ENCODE measurements at places on chromosomes 3 and 15.

DNA sequence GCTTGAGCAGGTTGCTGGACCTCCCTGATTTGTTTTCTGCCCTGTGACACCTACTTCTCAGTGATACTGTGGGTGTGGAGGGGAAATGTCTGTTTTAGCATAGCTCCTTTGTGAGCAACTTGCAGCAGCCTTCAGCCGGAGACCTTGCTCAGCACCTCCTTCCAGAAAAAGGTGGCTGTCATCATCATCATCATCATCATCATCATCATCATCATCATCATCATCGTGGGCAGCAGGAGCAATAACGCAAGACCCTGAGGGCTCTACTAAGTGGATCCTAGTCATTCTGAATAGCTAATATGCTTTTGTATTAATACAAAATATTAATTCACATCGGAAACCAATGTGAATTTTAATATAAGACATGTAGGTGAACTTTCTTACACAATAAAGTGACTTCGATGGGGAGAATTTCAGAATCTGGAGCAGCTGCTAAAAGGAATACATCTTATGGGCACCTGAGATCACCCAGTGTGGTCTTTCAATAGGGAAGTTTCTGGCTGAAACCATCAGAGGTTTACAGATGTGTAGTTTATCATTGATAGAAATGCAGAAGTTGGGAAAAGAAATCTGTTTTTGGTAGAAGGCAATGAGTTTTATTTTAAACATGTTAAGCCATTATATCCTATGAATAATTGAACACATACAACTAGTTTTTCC lies 8.6 kb downstream of the GABRR3 start:
- DNase-seq, result no peak

DNA sequence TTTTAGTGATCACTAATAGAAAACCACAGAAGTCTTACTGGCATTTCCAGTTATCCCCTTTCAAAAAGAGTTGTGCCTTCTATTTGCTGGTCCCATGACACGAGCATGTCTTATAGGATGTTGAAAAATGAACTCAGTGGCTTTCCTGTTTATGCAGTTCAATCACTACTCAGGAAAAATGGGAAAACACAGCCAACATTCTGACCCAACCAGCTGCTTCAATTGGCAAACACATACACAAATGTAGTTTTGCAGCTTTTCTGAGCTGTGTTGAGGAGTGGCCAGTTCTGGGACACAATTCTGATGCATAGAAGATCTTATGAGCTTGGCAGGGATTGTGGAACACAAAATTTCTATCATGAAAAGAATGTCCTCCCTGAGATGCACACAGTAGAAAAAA lies 40.3 kb downstream of the FSTL1 start:
- DNase-seq, result no peak

DNA sequence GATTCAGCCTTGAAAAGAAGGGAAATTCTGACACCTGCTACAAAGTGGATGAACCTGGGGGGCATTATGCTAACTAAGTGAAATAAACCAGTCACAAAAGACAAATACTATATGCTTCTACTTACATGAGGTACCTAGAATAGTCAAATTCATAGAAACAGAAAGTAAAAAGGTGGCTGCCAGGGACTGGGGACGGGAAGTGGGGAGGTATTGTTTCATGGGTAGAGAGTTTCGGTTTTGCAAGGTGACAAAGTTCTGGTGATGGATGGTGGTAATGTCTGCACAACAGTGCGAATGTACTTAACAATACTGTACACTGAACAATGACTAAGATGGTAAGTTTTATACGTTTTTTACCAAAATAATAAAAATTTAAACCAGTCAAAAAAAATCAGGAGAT lies 4.8 kb downstream of the IDH2 start:
- DNase-seq, result no peak

- DNase-seq, result no peak
Measured at GRCh38 chr3:81741216-81741615, 20.2 kb downstream of the GBE1 start.

- DNase-seq, result no peak
Measured at GRCh38 chr3:147758771-147759170, 349.6 kb downstream of the ZIC1 start.

- no peak for DNase-seq
Measured at GRCh38 chr3:7315037-7315436, 454.1 kb downstream of the GRM7 start.

GRCh38 chr3:112629425-112629824 lies 11.5 kb downstream of the CCDC80 start:
- DNase-seq, result no peak

- no peak for DNase-seq
Measured at GRCh38 chr15:41780266-41780665, 6.0 kb downstream of the MAPKBP1 start.

- DNase-seq, result no peak
Measured at GRCh38 chr3:53941950-53942349, 50.3 kb upstream of the SELENOK start.

DNA sequence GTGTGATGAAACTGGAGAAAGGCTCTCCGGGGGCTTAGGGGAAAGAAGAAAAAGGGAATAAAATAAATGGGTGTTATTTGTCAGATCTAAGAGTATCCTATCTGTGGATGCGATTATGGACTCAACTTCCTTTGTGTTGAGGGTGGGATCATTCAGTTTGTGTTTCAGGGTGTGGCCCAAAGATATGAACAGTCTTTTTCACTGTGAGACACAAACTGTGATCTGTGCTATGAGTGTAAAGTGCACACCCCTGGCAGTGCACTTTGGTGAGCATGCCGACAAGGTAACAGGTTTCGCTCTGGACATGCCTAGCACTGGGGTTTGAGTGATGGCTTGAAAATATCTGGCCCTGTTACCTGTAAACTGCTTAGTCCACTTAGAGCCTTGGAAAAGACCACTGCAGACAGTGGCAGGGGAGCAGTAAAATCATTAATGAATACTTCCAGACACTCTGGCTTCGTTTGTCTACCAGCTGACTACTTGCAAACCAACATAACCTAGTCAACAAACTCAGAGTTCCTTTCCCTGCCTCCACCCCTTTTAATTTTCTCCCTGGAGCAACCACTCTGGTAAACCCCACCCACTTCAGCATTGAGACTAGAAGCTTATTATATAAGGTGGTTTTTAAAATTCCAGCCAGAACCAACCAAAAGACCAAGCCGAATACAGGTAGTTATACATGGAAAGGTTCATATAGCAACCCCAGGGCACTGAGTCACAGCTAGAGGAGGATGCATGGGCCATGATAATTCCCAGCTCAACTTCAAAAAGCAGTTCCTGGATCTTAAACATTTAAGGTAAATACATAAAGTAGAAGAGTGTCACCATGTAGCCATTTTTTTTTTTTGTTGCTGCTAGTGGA lies 55.1 kb downstream of the TAMM41 start:
- DNase-seq, result no peak

DNA sequence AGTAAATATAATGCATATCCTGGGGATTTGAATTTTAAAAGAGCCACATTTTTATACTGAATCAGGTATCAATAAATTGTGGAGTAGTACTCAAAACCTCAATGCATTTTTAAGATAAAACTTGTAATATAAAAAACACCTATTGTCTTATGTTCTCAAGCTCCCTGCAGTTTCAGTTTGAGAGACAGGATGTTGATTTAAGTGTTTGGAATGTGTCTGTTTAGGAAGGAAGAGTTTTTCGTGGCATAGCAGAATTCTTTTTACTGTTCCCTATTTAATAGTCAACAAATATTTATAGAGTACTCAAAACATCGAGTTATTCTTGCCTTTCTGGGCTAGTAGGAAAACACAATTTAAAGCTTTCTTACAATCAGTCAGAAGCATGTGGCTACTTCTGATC lies 146.1 kb upstream of the BCHE start:
- no peak for DNase-seq

DNA sequence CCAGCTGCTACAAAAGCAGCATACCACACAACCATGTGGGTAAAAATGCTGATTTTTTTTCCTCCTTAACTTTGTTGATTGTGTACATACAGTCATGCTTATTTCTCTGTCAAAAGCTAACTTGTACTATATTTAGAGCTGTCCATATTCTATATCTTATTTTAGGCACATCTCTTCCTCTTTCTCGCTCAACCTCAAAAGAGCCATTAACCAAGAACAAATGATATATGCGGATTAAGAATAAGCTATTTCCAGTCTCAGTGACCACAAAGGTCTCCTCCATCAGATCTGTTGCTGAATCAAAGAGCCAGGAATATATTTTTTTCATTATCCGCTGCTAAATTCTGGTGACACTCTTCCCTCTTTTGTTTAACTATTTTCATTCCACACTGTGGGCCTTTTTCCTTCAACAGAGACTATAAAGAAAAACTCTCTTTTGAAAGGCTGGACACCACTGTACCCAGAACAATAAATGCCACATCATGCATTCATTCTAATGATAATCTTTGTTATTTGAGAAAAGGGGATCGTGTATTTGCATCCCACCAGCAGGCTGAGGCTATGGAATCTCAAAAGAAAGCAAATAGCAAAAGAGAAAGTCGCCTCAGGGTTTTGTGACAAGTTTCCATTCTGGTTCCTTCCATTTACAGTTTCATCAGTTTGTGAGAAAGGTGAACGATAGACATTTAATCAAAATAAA lies 8.0 kb downstream of the TMEM212 start:
- DNase-seq, result no peak

- no peak for DNase-seq
Measured at GRCh38 chr15:101543431-101543830, 53.9 kb upstream of the PCSK6 start.

DNA sequence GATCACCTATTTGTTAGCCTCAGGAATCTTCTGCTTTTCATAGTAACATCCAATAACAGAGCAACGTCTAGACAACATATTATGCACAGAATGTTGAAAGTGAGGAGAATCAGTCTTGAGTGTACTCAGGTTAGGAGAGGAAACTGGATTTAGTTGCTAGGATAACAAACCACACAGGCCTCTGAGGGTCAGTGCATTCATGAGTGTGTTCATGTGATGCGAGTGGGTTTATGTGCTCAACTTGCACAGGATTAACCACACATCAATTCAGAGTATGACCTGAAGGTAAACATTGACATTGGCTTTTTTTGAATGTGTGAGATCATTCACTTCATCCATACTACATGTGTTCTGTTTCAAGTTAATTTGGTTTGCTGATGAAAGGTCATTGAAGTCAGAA lies 287.6 kb downstream of the DIPK2A start:
- DNase-seq, result no peak

DNA sequence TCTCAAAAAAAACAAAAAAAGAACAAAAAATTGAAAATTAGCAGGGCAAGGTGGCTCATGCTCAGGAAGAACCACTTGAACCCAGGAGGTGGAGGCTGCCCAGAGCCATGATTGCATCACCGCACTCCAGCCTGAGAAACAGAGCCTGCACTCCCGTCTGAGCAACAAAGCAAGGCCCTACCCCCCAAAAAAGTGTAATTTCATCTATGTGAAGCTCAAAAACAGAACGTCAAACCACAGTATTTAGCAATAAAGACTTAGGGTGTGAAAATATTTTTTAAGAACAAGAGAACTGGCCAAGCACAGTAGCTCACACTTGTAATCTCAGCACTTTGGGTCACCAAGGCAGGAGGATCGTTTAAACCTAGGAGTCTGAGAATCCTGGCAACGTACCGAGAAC lies 38.2 kb downstream of the STAG1 start:
- DNase-seq, result no peak

DNA sequence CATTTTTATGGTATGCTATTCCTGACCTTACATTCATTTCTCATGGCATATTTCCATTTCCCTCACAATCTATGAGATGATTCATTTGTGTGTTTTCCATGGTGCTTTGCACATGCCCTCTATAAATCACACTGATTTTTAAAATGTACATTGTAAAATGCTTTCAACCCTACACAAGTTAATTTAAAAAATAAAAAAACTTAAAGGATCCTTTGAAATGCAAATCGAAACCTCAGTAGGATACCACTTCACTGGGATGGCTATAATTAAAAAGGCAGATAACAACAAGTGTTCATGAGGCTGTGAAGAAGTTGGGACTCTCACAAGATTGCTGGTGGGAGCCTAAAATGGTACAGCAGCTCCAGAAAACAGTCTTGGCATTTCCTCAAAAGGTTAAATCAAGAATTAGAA lies 83.5 kb downstream of the FMN1 start:
- no peak for DNase-seq
